ENCODE measurements at places on chromosomes 7 and 10.

DNA sequence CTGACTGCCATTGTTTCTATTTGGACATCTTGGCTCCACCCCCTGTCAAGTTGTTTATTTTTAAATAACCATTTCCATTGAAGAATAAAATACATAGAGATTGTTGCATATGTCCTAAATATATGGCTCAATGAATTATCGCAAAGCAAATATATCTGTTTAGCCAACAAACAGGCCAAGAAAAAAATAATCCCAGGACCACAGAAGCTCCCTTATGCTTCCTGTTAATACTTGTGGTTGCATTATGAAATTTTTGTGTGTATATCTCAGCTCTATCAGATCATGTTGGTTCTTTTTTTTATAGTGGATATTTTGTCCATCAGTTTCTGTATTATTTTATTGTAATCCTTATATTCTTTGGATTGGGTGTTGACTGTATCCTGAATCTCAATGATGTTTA, 53.4 kb upstream of the CYP2C8 start:
- DNase-seq = no peak

DNA sequence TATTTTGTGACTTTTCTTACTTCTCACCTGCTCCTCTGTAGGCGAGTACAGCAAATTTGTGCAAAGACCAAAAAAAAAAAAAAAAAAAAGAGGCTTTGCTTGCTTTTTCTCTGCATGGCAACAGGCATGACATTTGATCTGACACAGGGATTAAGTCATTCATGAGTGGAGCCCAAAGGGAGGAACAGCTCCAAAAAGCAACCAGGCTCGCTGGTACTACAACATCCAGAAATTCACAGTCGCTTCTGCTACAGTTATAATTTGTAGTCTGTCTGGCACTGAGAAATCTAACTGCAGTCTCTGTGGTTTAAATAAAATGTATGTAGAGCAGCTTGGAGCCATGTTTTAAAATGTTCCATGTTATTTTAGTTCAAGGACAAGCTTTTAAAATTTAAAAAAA, 31.7 kb downstream of the MKX start:
- DNase-seq = no peak

- DNase-seq = no peak
These were observed 117.9 kb downstream of the SLIT1 start for GRCh38 chr10:97067716-97068391.

DNA sequence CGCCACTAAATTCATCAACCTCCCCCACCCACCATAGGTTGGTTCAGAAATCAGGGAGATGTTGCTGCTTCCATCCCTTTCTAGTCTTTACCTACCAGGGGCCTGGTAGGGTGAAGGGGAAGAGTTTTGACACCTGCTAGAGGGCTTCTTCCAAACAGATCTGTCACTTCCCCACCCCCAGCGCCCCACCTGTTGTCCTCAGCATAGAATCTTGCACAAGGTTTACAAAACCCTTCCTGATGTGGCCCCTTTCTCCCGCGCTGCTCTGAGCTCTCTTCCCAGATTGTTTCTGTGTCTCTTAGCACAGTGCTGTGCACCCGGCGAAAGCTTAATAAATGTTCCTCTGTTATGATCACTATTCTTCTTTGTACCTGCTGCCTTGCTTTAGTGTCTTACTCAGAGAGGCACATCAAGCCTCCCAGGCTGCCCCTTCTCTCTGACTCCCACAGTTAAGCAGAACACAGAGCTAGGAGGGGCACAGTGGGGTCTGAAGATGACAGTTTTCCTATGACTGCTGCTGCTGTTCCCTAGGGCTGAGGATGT, 11.2 kb upstream of the C10orf95 start:
- DNase-seq = no peak

- no peak for DNase-seq
These were observed 420 bp upstream of the KLHL7 start for GRCh38 chr7:23105086-23105643.

DNA sequence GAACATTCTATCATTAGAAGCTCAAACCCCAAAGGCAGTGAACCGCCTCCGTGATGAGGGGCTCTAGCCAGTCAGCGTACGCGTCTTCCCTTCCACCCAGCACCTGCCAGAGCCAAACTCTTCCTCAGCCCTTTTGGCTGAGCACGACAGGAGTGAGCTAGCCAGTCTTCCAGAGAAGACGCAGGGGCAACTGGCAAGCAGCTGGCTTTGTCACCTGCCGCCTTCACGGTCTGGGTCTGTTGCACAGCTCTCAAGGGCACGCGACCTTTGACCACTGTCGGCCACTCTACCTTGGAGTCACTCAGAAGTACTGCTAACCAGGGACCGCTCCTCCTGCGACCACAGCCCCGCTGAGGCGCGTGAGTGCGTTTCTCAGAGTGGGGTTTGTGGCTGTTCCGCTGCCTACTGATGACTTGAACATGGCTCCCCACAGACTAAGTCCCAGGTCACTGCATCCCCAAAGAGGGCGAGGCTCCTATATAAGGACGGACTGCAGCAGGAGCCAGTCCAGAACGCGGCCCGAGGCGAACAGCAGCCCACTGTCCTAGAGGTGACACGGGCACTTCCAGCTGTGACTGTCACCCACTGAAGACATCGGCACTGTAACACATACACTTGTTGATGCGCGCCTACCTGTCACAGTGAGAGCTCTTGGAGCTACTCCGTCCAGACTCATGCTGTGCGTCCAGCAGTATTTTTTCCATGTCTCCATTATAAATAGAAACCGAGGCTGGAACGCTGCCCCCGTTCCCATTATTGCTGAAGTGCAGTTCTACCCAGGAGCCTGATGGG, 8.4 kb downstream of the BNIP3 start:
- DNase-seq = no peak

GRCh38 chr7:151115121-151115835, 29.0 kb downstream of the AGAP3 start:
- DNase-seq = peak; percentile 18

DNA sequence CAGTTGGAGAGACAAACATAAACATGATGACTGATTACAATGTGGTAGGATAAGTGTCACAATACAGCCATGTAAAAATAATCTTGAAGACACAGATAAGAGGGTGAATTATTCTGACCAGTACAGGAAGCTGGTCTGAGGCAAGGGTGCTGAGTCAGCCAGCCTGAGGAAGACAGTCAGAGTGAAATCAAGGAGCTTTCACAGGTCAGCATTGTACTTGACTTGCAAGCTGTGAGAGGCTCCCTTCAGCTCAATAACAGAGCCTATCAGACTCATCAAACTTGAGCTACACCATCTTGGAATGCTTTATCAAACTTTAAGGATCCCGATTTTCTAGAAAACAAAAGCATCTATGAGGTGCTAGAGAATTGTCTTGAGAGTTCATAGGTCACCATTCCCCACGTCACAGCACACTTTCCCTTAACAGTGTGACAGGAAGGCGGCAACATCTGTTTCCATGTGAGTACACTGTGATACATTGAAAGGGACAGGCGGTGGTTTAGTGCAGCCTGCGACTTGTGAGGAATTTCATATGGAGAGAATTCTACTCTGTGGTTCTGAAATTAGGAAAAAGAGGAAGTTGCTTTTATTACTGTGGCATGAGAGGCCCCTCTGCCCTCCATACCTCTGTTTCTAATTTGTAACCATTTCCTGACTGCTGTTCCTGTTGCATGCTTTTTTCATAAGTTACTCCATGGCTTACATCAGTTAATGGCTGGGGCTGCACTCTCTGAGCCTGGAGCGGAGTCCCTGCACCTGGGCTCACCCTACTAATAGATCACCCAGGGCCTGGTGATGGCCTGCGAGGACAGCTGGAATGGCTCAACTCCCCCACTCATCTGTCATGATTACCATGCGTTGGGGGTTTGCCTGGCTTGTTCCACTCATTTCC, 417.1 kb downstream of the SUGCT start:
- DNase-seq = no peak

DNA sequence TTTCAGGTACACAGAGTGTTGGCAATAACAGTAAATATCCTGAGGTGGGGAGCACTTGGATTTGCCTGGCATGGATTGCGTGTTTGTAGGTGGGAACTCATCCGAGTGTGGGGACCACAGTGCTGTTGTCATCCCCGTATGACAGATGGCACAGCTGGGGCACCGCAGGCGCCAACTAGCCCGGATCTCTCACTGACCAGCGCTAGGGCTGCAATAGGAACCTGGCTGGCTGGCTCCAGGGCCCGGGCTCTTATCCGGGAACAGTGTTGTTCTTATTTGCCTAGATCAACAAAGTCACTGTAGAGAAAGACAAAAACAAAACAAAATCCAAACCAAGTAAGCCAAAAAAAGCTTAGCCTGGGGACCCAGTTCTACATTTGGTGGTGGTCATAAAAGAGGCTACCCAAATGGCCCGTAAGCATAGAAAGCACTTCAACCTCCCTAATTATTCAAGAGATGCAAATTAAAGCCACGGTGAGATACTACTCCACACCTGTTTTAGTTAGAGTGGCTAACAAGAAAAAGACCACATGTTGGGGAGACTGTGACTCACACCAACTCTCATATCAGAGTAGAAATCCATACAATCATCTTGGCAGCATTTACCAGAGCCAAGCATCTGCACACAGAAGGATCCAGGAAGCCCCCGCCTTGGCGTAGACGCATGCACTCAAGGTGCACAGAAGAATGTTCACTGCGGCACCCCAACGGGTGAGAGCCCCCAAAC, 27.2 kb upstream of the PFKFB3 start:
- DNase-seq = no peak

GRCh38 chr7:89988074-89988473, 166.2 kb upstream of the STEAP1 start:
- DNase-seq = no peak

GRCh38 chr7:14767716-14768425, 134.7 kb downstream of the DGKB start:
- no peak for DNase-seq

DNA sequence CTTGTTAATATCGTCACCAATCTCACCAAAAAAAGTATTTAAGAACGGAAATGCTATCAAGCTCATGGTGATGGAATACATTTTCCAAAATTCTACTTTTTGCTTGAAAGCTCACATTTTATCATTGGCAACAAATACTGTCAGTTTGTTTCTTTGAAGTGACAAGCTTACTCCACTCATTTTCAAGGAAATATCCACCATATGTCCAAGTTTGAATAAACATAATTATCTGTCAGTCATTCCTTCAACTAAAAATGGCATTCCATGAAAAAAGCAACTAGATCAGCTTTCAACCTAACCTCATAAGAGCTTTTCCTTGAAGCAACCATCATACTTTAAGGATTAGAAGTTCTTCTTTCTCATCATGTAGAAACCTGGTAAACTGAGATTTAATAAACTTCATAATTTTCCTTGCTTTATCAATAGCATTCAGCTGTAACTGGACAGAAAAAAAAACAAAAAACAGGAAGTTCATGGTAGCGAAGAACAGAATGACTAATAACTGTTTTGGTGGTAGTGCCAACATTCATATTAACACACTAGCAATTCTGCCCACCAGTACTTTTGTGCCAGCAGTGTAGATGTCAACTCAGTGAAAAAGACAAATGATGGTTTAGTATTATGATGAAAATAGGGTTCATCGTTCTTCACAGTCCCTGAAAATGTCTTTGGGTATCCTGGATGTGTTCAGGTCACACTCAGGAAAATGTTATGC, 764.9 kb downstream of the GRM8 start:
- DNase-seq = no peak

- DNase-seq = no peak
These were observed 264.7 kb downstream of the PAXIP1 start for GRCh38 chr7:154738216-154738615.

GRCh38 chr10:132551808-132552130, 14.2 kb downstream of the INPP5A start:
- DNase-seq = no peak

GRCh38 chr7:106763717-106764116, 101.4 kb upstream of the PIK3CG start:
- DNase-seq = no peak

DNA sequence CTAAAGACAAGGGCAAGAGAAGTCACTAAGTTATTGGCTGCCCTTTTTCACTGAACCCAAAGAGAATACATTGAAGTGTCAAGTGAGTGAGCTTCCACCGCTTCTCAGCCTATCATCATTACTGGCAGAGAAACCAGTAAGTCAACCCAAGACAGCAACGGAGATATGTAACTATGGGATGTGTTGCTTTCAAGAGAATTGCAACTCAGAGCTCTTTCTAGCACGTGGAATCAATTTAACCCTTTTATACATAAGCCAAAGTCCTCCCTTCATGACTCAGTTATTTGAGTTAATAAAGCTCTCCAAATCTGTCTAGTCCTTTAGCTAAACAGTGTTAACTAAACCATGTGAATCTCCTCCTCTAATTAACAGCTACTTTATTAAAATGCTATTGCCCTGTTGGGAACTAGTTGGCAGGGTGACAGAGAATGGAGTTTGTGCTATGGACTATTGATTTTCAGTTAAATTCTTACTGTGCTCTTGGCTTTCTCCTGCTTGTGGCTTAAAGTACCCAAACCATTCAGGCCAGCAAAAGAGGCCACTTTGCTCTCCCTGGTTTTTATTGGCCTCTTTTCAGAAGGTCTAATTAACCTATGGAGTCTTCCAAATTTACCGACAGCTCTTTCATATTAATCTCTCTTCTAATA, 287.7 kb downstream of the NRG3 start:
- no peak for DNase-seq

- no peak for DNase-seq
These were observed 5.5 kb upstream of the OPN4 start for GRCh38 chr10:86648704-86649427.

GRCh38 chr7:120833546-120833945, 24.4 kb downstream of the TSPAN12 start:
- DNase-seq = no peak

GRCh38 chr10:25036381-25036780, 20.0 kb downstream of the THNSL1 start:
- no peak for DNase-seq

- DNase-seq = no peak
These were observed 14.5 kb downstream of the CAPZA2 start for GRCh38 chr7:116876664-116877442.

DNA sequence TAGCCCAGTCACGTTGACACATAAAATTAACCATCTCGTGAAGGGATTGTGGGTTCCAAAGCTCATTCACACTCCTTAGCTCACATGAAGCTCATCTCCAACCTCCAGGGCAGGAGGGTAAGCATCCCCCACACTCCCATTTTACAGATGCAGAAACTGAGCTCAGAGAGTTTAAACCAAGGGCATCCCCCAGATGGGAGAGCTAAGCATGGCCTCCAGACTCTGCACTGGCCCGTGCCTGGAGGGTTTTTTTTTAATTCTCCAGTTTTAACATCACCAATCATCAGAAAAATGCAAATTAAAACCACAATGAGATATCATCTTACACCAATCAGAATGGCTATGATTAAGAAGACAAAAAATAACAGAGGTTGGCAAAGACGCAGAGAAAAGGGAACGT, 53.3 kb upstream of the TCF7L2 start:
- no peak for DNase-seq

- no peak for DNase-seq
These were observed 256.7 kb upstream of the DGKB start for GRCh38 chr7:15159261-15159660.

- DNase-seq = no peak
These were observed at the start of gene COL26A1 for GRCh38 chr7:101362334-101363195. COL26A1 (plus strand) TSS chr7:101362875; CDS start chr7:101363033, 158 bp downstream.

GRCh38 chr7:99326408-99326782, 697 bp downstream of the ARPC1A start:
- no peak for DNase-seq

GRCh38 chr7:105830405-105831301, 45.7 kb downstream of the ATXN7L1 start:
- DNase-seq = no peak

GRCh38 chr7:37590824-37591223, 92.7 kb upstream of the GPR141 start:
- no peak for DNase-seq
